NCI-H345 (cell line): ENCODE measurements at places on chromosomes 1 and 21.
A peak's percentile ranks its signal among the peaks of the same experiment; 100 is the strongest.

DNA sequence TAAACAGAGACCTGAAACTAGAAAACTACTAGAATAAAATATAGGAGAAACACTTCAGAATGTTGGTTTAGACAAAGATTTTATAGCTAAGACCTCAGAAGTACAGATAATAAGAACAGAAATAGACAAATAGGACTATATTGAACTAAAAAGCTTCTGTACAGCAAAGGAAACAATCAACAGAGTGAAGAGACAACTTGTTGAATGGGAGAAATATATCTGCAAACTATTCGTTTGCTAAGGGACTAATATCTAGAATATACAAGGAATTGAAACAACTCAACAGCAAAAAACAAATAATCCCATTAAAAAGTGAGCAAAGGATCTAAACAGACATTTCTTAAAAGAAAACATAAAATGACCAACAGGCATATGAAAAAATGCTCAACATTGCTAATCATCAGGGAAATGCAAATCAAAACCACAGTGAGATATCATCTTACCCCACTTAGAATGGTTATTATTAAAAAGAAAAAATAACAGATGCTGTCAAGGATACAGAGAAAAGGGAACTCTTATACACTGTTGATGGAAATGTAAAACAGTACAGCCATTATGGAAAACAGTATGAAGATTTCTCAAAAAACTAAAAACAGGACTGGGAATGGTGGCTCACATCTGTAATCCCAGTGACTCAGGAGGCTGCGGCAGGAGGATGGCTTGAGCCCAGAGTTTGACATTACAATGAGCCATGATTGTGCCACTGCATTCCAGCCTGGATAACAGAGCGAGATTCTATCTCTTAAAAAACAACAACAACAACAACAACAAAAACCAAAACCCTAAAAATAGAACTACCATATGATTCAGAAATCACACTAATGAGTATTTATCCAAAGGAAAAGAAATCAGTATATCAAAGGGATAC lies 37.3 kb upstream of the ZSWIM5 start:
- no peak for DNase-seq

DNA sequence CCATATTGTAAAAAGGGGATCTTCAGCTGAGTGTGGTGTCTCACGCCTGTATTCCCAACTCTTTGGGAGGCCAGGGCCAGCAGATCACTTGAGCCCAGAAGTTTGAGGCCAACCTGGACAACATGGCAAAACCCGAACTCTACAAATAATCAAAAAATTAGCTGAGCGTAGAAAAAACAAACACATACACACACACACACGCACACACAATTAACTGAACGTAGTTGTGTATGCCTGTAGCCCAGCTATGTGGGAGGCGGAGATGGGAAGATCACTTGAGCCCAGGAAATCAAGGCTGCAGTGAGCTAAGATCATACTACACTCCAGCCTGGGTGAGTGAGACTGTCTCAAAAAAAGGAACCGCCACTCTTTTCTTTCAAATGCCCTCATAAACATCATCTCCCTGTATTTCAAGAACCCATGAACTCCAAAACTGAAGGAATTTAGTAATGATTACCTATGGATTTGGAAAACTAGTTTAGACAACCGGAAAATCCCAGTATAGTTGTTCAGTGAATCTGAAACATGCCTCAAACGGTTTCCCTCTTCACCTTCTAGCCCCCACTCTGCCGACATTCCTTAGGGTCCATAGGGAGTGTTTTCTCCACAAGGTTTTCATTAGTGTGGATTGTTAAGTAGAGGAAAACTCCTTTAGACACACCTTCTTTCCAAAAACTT lies 4.5 kb downstream of the TXNIP start:
- DNase-seq: peak; percentile 55

GRCh38 chr1:210310562-210311153 lies 18.0 kb upstream of the HHAT start:
- DNase-seq: no peak

DNA sequence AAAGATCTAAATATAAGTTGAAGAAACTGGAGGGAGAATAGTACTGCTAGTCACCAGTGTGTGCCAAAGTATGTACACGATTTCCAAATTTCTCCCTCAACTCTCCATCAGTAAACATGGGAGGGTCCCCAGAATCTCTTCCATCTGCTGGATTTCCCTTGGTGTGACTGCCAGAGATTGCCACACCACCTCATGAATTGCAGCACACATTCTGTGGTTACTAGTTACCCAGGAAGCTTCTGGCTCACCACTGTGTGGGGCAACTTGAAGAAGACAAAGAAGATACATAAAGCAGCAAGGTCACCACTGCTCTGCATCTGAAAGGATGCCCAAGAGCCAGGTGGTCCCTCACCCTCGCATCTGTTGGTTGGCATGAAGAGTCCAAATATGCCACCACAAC lies 191.7 kb upstream of the ESRRG start:
- DNase-seq: no peak

DNA sequence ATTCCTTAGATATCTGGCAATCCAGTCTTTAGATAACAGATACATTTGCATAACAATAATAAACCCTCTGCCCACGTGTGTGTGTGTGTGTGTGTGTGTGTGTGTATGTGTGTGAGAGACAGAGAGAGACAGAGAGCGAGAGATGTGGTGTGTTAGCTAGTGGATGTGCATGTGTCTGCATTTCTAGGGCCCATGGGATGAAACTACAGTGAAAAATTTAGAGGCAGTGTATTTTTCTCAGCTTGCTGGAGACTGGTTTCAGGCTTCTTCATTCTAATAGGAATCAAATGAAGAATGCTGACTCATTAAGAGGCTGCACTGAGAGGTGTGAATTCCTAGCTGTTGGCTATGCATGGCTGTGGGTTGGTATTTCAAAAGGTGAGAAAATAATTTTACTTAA lies 303.2 kb downstream of the LMX1A start:
- DNase-seq: no peak

DNA sequence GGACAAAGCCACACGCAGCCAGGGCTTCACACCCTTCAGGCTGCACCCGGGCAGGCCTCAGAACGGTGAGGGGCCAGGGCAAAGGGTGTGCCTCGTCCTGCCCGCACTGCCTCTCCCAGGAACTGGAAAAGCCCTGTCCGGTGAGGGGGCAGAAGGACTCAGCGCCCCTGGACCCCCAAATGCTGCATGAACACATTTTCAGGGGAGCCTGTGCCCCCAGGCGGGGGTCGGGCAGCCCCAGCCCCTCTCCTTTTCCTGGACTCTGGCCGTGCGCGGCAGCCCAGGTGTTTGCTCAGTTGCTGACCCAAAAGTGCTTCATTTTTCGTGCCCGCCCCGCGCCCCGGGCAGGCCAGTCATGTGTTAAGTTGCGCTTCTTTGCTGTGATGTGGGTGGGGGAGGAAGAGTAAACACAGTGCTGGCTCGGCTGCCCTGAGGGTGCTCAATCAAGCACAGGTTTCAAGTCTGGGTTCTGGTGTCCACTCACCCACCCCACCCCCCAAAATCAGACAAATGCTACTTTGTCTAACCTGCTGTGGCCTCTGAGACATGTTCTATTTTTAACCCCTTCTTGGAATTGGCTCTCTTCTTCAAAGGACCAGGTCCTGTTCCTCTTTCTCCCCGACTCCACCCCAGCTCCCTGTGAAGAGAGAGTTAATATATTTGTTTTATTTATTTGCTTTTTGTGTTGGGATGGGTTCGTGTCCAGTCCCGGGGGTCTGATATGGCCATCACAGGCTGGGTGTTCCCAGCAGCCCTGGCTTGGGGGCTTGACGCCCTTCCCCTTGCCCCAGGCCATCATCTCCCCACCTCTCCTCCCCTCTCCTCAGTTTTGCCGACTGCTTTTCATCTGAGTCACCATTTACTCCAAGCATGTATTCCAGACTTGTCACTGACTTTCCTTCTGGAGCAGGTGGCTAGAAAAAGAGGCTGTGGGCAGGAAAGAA lies 8.1 kb downstream of the PSRC1 start:
- DNase-seq: peak; percentile 56

- no peak for DNase-seq
Measured at GRCh38 chr21:27545754-27546349, 579.0 kb upstream of the ADAMTS5 start.

GRCh38 chr1:241143765-241144442 lies 213.1 kb downstream of the RGS7 start:
- no peak for DNase-seq

DNA sequence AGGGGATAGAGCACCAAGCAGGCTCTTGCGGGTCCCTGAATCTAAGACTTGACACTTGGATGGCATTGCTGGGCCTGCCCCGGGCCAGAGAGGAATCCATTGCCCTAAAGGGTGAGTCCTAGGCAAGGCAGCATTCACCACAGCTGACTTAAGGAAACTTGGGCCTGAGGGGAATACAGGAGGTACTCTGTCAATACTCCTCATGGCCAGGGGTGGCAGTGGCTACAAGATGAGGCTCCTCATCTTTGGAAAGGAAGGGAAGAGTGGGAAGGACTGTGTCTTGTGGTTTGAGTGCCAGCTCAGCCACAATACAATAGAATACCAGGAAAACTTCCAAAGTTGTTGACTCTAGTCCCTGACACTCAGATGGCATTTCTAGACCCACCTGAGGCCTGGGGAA lies 5.1 kb downstream of the KRTAP22-1 start:
- DNase-seq: no peak

- no peak for DNase-seq
Measured at GRCh38 chr1:31756578-31756977, 7.6 kb downstream of the ADGRB2 start.

GRCh38 chr1:11157867-11158266 lies 31.3 kb upstream of the ANGPTL7 start:
- DNase-seq: no peak

DNA sequence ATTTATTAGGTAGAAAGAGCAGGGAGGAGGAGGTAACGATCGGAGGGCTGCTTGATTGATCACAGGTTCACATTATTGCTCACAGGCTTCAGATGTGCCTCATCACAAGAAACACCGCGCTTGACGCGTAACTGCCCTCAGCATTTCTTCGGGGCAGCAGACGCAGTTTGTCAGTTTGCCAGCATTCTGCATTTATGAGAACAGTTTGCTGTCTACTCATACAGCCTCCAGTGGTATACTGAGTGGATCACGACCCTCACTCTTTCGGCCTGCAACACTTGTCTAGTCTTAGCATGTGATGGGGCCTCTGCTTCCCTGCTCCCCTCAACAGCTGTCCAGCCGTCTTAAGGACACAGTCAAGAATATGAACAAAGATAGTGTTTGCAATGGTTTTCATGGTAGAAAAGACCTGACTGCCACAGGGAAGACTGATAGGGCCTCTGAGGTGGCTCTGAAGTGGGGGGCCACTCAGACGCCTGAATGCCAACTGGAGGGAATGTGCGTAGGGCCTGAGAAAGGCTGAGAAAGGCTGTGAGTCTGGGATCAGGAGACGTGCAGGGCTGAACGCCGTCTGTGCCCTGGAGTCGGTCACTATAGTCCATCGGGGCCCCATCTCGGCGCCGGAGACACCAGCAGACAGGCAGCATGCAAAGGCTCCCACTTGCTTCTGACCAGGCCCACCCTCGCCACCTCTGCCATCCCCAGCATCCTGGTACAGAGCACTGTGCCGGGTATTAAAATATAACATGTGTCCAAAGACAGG lies 45.0 kb downstream of the UBE2G2 start:
- DNase-seq: no peak

DNA sequence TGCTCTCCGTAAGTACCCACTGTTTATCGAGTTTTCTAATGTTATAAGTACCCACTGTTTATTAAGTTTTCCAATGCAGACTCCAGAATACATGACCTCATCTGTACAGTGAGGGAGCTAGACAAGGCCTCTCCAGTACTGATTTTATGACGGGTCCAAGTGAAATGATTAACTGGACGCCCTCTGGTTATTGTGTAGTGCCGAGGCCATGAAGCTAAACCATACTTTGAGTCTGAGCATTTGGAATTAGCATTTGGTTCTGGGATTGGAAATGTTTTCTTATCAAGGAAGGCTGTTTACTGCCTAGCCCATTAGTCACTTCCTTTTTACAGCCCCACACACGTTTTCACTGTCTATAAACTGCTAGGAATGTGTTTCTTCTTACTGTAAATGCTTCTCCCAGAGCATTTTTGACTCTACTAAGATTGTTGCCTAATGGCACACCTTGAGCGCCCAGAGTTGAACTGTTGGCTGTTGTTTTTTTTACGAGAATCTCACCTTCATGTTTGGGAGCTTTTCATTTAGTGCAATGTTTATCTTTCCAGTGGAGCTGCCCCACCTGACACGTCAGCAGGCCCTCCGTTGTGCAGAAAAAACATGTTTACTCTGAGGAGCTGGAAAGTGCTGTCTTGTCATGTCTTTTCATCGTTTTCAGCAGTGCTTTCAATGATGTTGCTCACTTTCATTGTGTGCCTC lies 26.9 kb downstream of the SPATA46 start:
- DNase-seq: peak; percentile 18

GRCh38 chr1:30905916-30906620 lies 2.5 kb downstream of the SDC3 start:
- DNase-seq: no peak

DNA sequence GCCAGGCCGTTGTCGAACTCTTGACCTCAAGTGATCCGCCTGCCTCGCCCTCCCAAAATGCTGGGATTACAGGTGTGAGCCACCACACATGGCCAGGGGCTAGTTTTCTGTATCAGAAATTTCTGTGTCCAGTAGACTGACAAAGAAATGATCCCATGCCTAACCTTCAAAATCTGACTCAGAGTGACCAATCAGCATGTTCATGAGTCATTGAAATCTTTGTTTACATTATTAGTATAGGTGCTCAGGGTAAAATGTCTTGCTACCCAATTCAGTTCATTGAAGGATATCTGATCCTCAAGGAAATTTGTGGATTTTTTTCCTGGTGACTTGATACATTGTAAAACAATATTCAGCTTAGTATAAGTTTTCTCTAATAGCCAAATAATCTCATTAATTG lies 11.0 kb upstream of the LDLRAD2 start:
- no peak for DNase-seq

DNA sequence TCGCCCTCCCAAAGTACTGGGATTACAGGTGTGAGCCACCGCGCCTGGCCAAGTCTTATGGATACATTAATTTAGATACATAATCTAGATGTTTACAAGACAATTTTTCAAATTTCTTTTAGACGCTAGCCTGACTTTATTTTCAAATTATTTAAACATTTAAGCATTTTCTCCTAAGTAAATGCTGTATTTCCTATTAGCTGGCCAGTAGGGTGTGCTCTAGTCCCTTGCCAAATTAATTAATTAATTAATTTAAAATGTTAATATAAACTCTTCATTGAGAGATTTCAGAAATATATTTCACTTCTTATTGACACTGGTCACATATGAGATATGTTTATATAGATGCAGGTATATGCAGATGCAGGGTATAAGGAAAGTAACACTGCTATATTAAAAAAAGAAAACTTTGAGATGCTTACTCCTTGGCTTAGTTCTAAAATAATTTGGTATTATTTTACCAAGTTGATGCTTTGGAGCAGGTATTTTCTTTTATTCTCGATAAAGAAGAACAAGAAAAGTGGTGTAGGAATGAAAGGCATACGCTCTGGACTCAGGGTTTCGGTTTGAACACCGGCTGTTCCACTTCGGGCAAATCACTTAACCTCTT lies 5.2 kb upstream of the ERRFI1 start:
- DNase-seq: peak; percentile 29

GRCh38 chr1:152479792-152480595 lies 30.6 kb upstream of the LCE5A start:
- DNase-seq: no peak
